ENCODE measurements at places on chromosomes 11 and 22. TPM values are rescaled to one million over a fixed set of nuclear protein-coding genes. Genes with fewer than 3 reads are reported as not detected.

Gene SWAP70
- 14.8 TPM for polyA plus RNA-seq

Gene OR6T1
- polyA plus RNA-seq = not detected

Gene FAT3
- polyA plus RNA-seq = 2.0 TPM

Gene LMNTD2
- polyA plus RNA-seq = 0.72 TPM

Gene ESAM
- 53.6 TPM for polyA plus RNA-seq

Gene C11orf87
- 0.58 TPM for polyA plus RNA-seq

Gene GLB1L2
- polyA plus RNA-seq = 0.67 TPM

Gene VSTM5
- 0.16 TPM for polyA plus RNA-seq

Gene STK33
- polyA plus RNA-seq = 3.8 TPM

Gene CHST1
- polyA plus RNA-seq = 11.8 TPM

Gene OR8D1
- polyA plus RNA-seq = not detected

Gene PICK1
- 6.3 TPM for polyA plus RNA-seq

Gene SLC22A9
- not detected for polyA plus RNA-seq

Gene HIC2
- 8.8 TPM for polyA plus RNA-seq

Gene MAP6
- 12.4 TPM for polyA plus RNA-seq

Gene POLD4
- polyA plus RNA-seq = 24.9 TPM

Gene GAS2L1
- 15.9 TPM for polyA plus RNA-seq

Gene C11orf16
- polyA plus RNA-seq = not detected

Gene C11orf42
- 0.42 TPM for polyA plus RNA-seq

Gene C1QTNF4
- 6.2 TPM for polyA plus RNA-seq

Gene MS4A7
- 5.2 TPM for polyA plus RNA-seq

Gene INPP5J
- polyA plus RNA-seq = 1.3 TPM

Gene SYCE3
- not detected for polyA plus RNA-seq

Gene PDE2A
- 18.6 TPM for polyA plus RNA-seq

Gene PGA4
- 2.7 TPM for polyA plus RNA-seq

Gene MN1
- 18.5 TPM for polyA plus RNA-seq

Gene OR56B1
- not detected for polyA plus RNA-seq

Gene SLN
- 2,040 TPM for polyA plus RNA-seq

Gene BATF2
- polyA plus RNA-seq = 0.99 TPM

Gene MFRP
- not detected for polyA plus RNA-seq

Gene MUC5B
- 0.01 TPM for polyA plus RNA-seq

Gene APOC3
- polyA plus RNA-seq = 1.8 TPM

Gene CELSR1
- polyA plus RNA-seq = 3.2 TPM

Gene RAB3IL1
- 34.2 TPM for polyA plus RNA-seq

Gene RPS3
- 3,172 TPM for polyA plus RNA-seq

Gene RTN4R
- polyA plus RNA-seq = 9.7 TPM

Gene TSSK2
- polyA plus RNA-seq = not detected

Gene UCP3
- 1.9 TPM for polyA plus RNA-seq

Gene FLRT1
- polyA plus RNA-seq = 3.7 TPM

Gene PGM2L1
- 4.9 TPM for polyA plus RNA-seq

Gene CABP4
- 0.63 TPM for polyA plus RNA-seq

Gene SERPIND1
- 0.55 TPM for polyA plus RNA-seq

Gene HORMAD2
- polyA plus RNA-seq = not detected

Gene TEX54
- polyA plus RNA-seq = not detected

Gene UBQLNL
- polyA plus RNA-seq = 0.05 TPM

Gene PLAAT2
- polyA plus RNA-seq = not detected

Gene CARD18
- not detected for polyA plus RNA-seq

Gene CNIH2
- polyA plus RNA-seq = 3.0 TPM

Gene NCF4
- 4.4 TPM for polyA plus RNA-seq

Gene MIOX
- polyA plus RNA-seq = not detected

Gene CCDC89
- 2.4 TPM for polyA plus RNA-seq

Gene PGR
- 0.10 TPM for polyA plus RNA-seq

Gene IFTAP
- 31.0 TPM for polyA plus RNA-seq

Measured in muscle of back (tissue), 13 donors.